ENCODE measurements at places on chromosomes 3 and 15.

DNA sequence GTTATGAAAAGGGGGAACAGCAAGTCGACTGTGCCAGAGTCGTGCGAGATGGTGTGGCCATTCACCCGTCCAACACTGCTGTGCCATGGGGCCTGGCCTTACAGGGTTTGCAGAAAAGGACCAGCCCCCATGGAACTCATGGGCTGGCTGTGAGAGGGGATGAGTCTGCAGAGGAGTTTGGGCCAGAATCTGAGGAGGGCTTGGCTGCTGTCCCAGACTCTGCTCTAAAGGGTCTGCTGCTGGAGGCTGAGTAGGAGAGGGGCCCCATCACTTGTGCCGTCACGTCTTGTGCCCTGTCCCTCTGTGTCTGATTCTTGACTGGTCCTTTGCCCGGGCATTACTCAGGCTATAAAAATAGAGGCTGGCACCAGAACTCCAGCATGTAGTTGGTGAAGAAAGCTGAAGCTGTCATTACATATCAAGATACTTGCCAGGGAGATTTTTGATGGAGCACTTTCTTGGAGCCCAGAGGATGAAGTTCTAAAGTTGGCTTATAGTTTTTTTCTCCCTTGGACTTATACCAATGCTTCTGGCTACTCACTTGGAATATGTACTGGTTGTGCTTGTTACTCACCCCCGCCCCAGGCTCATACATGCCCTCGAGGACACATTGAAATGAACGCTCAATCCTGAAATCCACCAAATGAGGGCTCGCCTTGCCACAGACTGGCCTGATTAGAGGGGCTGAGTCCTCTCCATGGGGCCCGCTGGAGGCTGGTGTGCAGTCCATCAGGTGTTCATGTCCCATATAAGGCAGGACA is 10.2 kb downstream of the PXYLP1 start:
- DNase-seq = no peak

DNA sequence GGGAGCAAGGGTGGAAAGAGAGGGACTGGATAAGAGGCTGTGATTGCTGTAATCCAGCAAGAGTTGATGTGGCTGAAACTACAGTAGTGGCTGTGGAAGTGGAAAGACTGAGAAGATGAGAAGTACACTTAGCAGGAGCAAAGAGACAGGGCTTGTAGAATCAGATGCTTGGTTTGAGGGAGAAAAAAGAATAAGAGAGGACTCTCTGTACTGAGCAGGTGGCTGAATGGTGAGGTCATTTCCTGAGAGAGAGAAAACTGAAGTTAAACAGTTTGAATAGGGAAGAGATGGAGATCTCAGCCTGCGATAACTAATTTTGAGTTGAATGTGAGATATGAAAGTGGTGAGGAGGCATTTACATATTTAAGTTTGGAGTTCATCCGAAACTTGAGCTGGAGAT is 95.8 kb upstream of the SLC25A36 start:
- no peak for DNase-seq

- DNase-seq = no peak
These were observed 108.7 kb upstream of the TSPAN3 start for GRCh38 chr15:77179541-77179998.

GRCh38 chr15:69161079-69161877 is 843 bp downstream of the GLCE start:
- DNase-seq = peak; percentile 6

DNA sequence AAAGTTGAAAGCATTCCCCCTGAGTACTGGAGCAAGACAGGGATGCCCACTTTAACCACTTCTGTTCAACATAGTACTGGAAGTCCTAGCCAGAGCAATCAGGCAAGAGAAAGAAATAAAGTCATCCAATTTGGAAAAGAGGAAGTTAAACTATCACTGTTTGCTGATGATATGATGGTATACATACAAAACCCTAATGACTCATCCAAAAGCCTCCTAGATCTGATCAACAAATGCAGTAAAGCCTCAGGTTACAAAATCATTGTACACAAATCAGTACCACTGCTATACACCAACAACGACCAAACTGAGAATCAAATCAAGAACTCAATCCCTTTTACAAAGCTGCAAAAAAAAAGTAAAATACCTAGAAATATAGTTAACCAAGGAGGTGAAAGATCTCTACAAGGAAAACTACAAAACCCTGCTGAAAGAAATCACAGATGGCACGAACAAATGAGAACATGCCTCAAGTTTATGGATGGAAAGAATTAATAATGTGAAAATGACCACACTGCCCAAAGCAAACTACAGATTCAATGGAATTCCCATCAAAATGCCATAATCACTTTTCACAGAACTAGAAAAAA is 40.3 kb downstream of the RPL39L start:
- DNase-seq = no peak

- no peak for DNase-seq
These were observed 2.8 kb downstream of the BTLA start for GRCh38 chr3:112496366-112497067.

- DNase-seq = no peak
These were observed 138.0 kb downstream of the DTWD1 start for GRCh38 chr15:49758856-49759255.

- DNase-seq = no peak
These were observed 36.6 kb downstream of the PSTPIP1 start for GRCh38 chr15:77031376-77032050.

DNA sequence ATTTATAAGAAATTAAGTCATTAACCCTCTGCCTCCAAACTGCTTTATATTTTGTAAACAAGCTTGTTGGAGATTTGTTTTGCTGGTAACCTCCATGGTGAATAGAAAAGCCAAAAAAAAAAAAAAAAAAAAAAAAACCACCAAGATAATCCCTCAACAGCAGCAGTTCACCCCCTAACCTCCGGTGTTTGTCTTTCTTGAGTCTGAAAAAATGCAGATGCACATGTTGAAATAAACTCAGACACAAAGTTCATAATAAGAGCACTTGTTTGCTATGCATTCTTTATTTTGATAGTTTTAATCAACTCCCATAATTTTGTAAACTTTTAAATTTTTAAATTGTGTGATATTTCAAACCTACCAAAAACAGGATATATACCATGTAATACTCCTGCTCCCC is 1.8 kb upstream of the PLCH1 start:
- DNase-seq = no peak

DNA sequence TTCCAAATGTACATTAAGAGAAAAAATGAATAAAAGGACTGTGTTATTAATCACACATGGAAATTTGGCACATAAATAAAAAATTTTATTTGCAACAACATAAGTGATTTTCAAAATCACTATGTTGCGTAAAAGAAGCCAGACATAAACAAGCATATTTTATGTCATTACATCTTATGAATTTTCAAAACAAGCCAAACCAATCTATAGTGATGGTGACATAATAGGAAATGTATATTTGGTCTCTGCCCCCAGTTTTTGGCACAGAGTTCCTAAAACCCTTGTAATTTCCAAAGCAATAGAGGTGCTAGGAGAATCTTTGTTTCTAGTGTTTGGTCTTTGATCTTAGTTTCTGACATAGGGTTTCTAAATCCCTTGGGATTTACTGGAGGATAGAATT is 543.3 kb downstream of the ZBBX start:
- DNase-seq = no peak

DNA sequence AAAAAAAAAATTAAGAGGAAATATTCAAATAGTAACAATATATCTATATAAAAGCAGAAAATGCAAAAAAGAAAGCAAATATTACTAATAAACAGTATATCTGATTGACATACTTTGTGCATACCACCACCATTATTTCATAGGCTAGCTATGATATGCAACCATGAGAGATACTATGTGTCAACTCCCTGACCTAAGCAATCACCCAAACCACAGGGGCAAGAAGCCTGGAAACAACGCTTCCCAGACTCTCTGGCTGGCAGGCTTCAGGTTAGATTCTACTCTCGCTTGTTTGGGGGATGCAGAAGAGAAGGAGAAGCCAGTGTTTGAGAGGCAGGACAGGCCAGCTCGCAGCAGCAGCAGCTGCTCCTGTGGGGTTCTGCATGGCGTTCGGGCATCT is 169.3 kb upstream of the TPM1 start:
- DNase-seq = no peak

GRCh38 chr3:30201715-30202114 is 404.7 kb upstream of the TGFBR2 start:
- DNase-seq = no peak

GRCh38 chr15:60079210-60079609 is 75.1 kb downstream of the FOXB1 start:
- peak; percentile 0 for DNase-seq

GRCh38 chr3:74273555-74274402 is 340.7 kb downstream of the CNTN3 start:
- DNase-seq = no peak

- no peak for DNase-seq
These were observed 28.6 kb upstream of the MOBP start for GRCh38 chr3:39438880-39439279.

GRCh38 chr15:57387564-57388076 is 11.3 kb downstream of the CGNL1 start:
- DNase-seq = no peak

- DNase-seq = no peak
These were observed 119.4 kb upstream of the NPHP3 start for GRCh38 chr3:132841621-132842020.

DNA sequence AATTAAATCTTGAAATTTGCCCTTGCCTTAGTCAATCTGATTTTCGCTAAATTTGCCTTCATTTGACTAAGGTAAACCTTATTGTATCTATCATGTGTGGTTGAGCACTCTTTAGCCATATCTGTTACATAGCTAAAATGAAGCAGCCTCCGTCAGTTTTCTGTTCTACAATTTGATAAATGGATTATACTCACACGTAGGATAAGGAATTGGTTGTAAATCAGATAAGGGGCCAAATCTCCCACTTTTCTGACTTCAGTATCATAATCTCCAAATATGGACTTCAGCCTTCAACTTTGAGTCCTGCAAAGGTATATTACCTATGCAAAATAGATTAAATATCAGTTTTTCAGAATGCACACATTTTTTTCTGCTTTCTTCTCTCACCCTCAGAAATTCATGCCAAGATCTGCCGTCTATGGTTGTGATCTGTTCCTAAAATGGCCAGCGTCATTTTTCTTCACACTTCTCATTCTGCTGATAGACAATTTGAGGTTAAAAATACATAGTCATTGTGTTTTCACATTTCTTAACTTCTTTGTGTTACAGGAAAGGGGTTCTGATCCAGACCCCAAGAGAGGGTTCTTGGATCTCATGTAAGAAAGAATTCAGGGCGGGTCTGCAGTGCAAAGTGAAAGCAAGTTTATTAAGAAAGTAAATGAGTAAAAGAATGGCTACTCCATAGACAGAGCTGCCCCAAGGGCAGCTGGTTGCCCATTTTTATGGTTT is 36.9 kb downstream of the RAB8B start:
- no peak for DNase-seq

- no peak for DNase-seq
These were observed 28.1 kb downstream of the ARHGEF26 start for GRCh38 chr3:154149286-154149685.

GRCh38 chr3:99418709-99419108 is 219.7 kb upstream of the COL8A1 start:
- no peak for DNase-seq

All from AML-193 (cell line).